ENCODE measurements at places on chromosomes 4 and X.

DNA sequence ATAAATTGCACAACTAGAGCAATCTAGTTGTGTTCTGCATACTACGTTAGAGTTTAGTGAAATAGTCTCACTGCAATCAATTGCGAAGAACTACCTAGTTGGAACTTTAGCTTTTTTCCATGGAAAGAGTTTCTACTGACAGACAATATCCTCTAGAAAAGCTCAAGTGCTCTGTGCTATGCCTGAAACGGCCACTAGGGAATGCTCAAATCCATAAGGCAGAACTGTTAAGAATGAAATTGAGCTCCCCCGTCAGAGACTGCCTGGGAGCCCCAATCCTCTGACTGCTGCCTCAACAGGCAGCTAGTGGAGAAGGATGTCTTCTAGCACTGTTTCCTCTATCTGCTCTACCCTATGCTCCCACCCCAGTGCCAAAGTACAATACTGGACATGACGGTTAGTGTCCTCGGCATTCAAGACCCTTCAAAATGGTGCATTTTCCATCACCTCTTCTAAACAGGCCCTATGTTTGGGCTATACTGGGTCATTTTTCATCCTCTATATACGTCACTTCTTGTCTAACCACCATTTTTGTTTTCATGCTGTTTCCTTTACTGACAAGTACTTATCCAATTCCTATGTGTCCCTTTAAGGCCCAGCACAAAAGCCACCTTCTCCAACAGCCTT is 35.3 kb downstream of the FRMD7 start:
- no peak for DNase-seq

GRCh38 chrX:137387646-137388045 is 178.3 kb upstream of the ZIC3 start:
- DNase-seq = no peak

- no peak for DNase-seq
These were observed 38.2 kb downstream of the NLGN3 start for GRCh38 chrX:71182871-71183270.

DNA sequence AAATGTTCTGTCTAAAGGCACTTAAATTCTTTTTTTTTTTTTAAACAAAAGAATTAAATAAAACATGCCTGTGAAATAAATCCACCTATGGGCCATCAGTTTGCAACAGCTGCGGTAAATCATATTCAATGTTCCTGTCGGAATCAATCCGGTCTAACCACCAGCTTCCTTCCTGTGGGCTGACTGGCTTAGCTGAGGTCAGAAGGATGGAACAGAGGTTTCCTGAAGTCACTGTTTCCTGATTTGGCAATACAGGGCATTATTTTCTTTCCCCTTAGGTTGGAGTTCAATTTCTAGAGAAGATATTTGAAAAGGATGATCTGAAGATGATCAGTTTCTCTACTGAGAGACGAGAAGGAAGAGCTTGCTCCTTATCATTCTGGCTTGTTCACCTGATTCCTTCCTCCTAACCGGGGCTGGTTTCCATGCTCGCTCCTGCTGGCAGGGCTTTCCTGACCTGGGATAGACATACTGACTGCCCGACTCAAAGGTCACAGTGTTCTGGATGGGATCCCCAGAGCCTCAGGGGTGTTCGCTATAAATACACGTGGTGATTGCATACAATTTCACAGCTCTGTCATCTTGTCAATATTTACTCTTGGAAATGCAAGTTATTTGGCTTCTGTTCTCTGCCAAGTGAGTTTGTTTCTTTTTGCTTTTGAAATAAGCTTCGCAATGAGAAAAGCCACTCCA is 21.7 kb downstream of the PDLIM3 start:
- DNase-seq = no peak

- no peak for DNase-seq
These were observed 140.5 kb upstream of the NUDT10 start for GRCh38 chrX:51192104-51192503.

DNA sequence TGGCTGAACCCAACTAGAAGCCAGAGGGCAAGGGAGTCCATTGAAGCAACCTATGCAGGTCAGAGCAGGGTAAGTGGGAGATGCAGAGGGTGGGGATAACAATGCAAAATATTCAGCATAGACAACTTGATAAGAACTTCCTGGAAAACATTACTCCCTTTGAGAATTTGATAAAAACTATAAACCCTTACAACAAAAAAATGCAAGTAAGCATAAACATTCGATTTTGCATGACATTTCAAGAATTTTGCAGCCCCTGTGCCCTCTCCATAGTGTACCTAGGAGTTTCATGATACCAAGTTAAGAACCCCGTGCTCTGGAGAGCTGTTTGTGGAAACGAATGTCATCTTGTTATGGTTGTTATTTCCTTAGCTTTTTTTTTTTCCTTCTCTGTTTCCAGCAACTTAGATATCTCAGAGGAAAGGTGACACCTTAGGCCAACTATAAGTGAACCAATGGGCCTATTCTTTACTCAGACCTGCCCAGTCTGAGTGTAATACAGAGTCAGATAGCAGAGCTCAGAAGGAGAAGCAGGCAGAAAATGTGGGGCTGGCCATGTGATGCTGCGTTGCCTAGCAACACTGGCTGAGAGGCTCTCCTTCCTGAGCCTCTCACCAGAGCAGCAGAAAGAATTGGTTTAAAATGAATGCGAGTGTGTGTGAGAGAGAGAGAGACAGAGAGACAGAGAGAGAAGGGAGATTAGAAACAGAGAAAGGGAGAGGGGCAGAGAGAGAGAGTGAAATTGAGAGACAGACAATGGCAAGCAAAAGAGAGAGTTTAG is 36.7 kb upstream of the GABRQ start:
- peak; percentile 95 for DNase-seq

GRCh38 chrX:13468096-13468495 is 101.3 kb upstream of the EGFL6 start:
- no peak for DNase-seq

DNA sequence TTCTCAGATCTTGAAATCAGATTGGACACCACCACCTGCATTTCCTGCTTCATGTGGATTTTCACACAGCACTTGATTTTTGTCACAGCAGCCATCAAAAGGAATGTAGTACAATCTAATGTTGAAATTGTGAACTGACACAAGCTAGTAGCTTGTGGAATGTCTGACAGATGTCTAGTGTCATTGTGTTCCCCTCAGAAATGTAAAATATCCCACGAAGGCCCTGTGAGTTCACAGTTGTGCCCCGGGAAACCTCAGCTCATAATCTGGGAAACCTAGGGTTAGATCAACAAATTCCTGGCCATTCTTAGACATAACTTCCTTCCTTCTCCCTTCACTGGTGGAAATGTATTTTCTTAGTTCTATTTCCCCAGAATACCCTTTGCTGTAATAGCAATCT is 205.7 kb downstream of the AR start:
- no peak for DNase-seq

GRCh38 chr4:17616283-17616682 is 1.8 kb downstream of the MED28 start:
- no peak for DNase-seq

- DNase-seq = peak; percentile 59
These were observed 22.6 kb downstream of the PPP2R2C start for GRCh38 chr4:6449746-6450369.

DNA sequence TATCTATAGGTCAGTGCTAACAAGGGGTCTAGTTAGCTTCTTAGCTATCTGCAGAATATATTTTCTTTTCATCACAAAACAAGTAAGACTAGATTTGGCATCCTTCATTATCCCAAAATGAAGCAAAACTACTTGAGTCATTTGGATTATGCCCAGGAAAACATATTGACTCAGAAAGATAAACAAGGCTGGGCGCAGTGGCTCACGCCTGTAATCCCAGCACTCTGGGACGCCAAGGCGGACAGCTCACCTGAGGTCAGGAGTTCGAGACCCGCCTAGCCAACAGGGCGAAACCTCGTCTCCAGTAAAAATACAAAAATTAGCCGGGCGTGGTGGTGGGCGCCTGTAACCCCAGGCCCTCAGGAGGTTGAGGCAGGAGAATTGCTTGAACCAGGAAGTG is 18.0 kb upstream of the MND1 start:
- DNase-seq = no peak

DNA sequence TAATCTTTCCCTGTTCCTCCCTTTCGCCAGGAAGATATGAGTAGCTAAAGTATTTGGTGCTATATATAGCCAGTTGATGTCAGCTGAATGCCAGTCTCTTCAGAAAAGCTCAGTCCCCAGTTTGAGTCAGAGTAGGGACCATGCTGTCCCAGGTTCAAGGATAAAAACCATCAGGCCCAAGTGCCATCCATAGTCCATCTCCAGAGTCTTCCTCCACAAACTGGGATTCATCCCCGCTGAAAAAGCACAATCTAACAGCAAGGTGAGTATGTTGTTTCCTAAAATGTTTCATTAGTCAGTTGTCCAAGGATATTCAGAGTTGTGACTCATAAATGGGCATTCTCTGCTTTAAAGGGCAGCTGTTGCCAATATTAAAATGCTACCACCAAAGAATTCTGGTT is at the start of gene MYOZ2:
Gene MYOZ2, plus strand, starts transcription at position 112 of the 401 bp plus-strand sequence. CDS start 694 bp downstream, outside the sequence.
- no peak for DNase-seq

DNA sequence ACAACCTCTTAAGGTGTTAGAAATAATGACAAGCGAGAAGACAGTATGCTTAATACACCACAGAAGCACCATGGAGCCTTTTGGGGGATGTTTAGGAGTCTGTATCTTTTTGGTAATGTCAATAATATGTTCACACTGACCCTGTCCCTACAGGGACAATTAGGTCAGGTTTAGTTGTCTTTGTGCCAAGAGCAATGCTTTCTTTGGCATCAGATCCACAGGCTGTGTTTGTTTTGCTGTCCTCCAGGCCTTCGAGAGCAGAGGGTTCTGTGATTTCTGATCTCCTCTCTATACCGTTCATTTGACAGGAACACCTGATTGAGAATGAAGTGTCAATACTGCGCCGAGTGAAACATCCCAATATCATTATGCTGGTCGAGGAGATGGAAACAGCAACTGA is 153.8 kb downstream of the DCLK2 start:
- DNase-seq = no peak

- DNase-seq = no peak
These were observed 275.4 kb upstream of the SFRP2 start for GRCh38 chr4:154064244-154064643.

DNA sequence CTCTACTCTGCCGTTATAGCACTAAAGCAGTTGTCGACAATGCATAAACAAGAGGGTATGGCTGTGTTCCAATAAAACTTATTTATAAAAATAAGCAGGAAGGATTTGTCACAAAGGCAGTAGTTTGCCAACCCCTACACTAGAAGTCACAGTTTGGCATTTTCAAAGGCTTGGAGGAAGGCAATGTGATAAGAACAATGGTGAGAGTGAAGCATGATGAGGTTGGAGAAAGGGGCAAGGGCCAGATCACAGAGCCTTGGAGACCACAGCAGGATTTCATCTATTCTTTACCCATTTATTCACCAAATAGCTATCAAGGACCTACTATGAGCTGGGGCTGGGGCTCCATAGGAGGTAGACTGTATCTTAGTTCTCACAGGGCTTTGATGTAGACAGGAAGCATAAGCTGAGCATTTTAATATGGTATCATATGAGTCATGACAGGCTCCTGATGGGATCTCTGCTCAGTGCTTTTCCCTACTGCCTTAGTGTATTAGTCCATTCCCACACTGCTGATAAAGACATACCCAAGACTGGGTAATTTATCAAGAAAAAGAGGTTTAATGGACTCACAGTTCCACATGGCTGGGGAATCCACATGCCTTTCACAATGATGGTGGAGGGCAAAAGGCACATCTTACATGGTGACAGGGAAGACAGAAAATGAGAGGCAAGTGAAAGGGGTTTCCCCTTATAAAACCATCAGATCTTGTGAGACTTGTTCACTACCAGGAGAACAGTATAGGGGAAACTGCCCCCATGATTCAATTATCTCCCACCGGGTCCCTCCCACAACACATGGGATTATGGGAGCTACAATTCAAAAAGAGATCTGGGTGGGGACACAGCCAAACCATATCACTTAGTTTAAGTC is 58.9 kb downstream of the PPM1K start:
- DNase-seq = no peak

- DNase-seq = no peak
These were observed 549.1 kb upstream of the BOD1L1 start for GRCh38 chr4:14176613-14177012.

DNA sequence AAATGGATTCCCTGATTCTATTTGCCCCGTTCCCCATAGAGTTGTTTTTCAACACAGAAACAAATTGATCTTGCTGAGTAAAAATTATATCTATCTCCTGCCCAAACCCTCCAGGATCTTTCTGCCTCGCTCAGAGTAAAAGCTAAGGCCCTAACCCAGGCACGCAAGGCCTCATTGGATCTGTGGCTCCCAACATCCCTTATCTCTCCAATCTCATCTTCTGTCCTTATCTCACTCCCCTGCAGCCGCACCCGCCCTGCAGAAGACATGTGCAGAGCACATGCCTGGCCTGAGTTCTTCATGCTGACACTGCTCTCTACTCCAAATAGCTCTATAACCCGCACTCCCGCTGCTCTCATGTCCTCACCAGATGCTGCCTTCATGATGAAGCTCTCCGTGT is 543.8 kb upstream of the ZFP42 start:
- DNase-seq = no peak

DNA sequence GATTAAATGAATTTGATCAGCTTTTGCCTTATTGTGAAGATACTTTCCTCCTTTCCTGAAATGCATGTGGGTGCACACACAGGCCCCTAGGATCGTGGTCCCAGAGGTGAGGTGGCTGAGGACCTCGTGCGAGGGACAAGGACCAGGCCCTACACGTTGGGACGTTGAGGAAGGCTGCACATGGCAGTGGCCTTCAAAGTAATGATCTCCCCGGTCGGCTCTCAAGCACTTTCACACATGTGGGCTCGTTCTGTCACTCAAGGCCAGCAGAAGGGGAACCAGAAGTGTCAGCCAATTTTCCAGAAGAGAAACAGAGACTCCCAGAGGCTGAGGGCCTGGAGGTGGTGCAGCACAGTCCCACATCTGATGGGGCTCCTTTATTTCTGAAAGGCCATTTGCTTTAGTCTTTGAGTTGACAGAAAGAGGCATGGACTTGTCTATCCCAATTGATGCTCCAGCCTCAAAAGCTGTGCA is 196.8 kb downstream of the AFAP1 start:
- DNase-seq = no peak

DNA sequence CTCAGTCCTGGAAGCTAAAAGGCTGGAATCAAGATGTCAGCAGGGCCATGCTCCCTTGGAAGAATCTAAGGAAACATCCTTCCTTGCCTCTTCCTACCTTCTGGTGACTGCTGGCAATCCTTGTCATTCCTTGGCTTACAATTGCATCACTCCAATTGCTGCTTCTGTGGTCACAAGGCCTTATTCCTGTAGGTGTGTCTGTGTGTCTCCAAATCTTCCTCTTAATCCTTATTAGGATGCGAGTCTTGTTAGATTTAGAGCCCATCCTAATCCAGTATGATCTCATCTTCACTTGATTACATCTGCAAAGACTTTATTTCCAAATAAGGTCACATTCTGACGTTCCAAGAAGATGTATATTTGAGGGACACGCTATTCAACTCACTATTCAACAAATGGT is 52.2 kb downstream of the SMIM20 start:
- DNase-seq = no peak

- DNase-seq = no peak
These were observed 17.3 kb upstream of the CLNK start for GRCh38 chr4:10701702-10702460.

DNA sequence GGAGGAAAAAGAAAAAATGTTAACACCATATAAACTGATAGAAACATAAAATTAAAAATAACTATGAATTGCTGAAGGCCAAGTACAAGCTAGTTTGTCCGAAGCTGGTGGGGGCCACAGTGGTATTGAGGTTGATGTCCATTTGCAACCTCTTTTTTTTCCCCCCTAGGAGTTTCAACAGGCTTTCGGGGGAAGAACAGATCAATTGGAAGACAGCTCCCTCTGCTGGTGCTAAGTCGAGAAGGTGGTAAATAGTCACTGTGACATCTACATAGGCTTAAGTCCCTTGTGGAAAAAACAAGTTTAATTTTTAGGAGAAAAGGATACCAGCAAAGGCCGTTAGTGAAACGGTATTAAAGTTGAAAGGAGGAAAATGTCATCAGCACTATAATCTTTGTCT is 115.7 kb upstream of the ZXDA start:
- DNase-seq = no peak

Measured in posterior cingulate gyrus (tissue), 11 donors.